ENCODE measurements at places on chromosomes 2 and 18.

GRCh38 chr2:113828049-113828742 is 61.7 kb upstream of the ACTR3 start:
- DNase-seq = no peak

DNA sequence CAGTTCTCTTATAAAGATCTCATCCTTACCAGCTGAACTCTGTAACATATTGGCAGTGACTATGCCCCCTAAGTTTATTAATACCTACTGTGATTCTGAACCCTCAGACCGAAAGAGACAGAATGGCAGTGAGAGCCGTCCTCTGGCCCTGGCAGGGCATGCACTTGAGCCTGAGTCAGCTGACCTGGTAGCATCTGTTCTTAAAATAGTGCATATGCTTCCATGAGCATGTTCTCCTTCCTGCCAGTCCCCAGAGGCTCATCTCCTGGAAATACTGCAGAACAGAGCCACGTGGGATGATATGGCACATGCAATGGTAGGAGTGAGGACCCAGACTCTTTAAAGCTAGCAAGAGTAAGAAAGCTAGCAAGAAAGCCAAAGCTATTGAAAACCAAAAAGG is 59.0 kb downstream of the RASGRP3 start:
- no peak for DNase-seq

DNA sequence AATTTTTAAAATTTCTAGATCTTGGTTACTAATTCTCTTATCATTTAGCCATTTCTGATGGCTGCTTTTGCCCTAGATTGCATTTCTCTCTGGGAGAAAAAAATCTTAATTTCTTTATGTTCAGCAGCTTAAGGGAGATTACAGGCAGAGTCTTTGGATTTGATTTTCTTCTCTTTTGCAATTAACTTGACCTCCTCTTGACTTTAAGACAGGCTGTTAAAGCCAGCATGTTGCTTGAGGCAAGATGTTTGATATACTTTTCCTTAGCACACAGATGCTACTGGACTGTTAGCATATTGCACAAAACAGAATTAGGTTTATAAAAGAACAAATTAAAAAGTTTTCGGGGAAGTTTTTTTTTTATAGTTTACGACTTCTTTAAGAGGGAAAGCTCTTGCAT is 50.0 kb downstream of the XRCC5 start:
- DNase-seq = no peak

GRCh38 chr2:195619590-195619989 is 37.4 kb upstream of the SLC39A10 start:
- no peak for DNase-seq

DNA sequence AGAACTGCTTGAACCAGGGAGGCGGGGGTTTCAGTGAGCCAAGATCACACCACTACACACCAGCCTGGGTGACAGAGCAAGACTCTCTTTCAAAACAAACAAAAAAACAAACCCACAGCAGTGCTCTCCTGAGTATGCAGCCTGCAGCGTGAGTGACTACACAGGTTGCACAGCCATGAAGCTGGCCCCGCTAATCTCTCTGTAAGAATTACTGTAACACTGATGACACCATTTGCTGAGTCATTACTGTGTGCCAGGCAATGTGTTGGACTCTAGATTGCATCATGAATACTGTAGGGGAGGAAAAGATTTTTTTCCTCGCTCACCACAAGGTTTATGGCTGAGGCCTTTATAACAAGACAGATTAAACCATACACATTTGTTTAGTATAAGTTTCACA is 118.6 kb upstream of the ATP8B1 start:
- peak; percentile 53 for DNase-seq

DNA sequence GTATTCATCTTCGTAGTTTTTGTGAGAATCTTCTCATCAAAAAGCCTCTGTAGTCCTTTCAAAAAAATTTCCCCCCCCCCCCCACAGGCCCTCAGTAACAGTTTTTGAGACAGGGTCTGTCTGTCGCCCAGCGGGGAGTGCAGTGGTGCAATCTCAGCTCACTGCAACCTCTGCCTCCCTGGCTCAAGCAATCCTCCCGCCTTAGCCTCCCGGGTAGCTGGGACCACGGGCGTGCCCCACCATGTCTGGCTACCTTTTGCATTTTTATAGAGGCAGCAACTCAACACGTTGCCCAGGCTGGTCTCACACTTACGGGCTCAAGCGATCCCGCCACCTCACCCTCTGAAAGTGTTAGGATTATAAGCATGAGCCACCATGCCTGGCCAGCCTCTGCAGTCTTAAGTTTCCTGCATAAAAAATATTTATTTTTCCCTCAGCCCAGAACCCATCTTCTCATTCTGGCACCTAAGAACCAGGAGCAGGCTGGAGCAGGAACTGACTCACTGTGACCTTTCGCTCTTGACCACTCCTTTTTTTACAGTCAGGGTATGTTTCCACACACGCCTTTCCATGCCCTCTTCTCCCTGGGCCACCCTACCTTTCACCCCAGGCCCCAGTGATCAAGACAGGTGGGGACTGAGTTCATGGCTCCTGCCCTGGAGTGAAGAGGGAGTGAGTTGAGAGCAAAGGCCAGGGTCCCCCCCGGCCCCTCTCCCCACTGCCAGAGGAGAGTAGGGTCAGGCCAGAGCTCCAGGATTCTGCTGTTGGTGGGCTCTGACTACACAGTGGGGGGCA is 32.5 kb upstream of the NT5DC4 start:
- no peak for DNase-seq

GRCh38 chr2:70393881-70394280 is 92.0 kb upstream of the FAM136A start:
- no peak for DNase-seq

DNA sequence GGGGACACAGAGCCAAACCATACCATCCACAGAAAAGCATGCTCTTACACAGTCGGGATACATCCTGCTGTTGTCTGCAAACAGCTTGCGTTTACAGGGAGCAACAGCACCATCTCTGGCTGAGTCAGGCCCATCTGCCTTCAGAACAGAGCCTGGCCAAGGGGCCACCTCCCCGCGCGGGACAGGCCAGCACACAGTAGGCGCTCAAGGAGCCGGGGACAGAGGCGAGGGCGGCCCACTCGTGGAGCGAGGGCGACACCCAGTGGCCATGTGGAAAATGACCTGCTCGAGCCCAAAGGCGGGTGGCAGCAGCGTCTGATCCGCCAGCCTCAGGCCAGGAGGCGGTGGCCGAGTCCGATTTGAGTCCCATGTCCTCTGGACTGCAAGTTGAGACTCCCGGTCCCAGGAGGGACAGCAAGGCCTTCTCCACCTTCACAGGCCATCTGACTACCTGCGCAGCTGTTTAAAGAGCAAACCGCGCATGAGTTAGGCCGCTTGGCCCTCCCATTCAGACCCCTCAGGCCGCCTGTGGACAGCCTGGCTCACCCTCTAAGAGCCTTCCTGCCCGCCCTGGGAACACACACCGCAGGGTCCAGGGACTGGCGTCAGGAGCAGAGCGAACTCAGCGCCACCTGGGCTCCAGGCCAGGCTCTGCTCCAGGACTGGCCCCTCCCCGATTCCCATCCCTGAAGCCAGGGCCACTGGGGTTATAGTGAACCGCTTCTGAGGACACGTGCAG is 38.3 kb downstream of the TTC32 start:
- peak; percentile 74 for DNase-seq

DNA sequence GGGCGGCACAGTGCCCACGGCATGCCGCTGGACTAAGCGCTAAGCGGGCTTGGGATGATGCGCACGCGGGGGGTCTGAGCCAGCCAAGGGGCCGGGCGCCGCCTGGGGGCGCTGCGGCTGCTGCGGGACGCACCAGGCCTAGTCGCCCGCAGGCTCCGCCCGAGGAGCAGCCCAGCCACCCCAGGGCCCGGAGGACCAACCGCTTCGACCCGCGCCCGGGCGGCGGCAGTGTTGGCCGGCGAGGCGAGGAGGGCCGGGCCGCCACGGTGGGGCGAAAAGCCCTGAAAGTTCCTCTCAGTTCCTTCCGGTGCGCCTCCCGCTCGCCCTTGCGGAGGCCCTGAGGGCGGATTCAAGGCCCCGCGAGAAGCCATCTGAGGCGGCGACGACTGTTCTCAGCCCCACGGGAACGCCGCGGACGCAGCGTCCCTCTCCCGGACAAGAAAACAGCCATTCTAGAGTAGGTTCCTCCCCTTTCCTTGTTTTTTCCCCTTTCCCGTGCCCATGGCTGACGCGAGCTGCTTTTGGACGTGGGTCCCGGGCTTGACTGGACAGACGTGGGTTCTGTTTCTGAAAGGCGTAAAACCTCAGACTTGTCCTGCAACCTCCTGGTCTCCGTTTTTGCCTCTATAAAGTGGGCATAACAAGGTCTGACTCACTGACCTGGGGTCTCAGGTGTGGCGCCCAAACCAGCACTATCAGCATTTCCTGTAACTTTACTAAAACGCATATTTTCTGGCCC is at the start of gene ANKAR:
Gene ANKAR (plus strand): TSS at position 297 of the 739 bp plus-strand sequence. CDS start 1,821 bp downstream, outside the sequence.
- DNase-seq = peak; percentile 97

DNA sequence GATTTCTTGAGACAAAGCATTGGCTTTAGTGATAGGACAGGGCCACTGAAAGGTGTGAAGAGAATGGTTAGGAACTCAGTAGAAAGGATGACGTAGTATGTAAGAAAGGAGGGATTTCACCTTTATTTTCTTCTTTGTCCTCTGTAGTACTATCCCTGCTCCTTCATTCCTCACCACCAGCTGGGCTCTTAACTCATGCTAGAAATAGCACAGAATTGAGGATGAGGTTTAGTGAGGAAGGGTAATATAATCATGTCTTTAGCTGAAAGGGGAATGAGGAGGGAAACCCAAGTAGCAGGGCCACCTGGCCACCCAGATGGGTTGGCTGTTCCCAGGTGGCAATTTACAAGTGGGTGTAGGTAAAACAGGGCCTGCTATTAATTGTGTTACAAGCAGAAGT is 15.2 kb downstream of the ACVR2A start:
- DNase-seq = no peak

DNA sequence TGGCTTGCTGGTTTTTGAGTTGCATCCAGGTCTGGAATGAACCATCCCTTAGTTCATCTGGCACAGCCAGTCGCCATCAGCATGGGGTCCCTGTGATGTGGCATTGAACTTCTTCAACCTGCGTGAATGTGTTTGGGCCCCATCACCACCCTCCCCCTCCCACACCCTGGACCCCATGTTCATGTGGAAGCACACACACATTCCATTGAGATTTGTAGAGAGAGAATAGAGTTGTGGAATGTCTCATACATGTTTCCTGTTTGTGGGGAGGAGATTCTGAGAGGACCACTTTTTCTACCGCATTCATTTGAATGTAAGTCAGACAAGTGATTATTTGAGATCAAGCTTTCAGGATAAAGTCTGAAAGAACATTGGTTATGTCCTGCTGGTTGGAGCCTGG is 117.6 kb upstream of the EML6 start:
- DNase-seq = no peak

GRCh38 chr2:138853296-138853695 is 73.1 kb upstream of the NXPH2 start:
- no peak for DNase-seq

DNA sequence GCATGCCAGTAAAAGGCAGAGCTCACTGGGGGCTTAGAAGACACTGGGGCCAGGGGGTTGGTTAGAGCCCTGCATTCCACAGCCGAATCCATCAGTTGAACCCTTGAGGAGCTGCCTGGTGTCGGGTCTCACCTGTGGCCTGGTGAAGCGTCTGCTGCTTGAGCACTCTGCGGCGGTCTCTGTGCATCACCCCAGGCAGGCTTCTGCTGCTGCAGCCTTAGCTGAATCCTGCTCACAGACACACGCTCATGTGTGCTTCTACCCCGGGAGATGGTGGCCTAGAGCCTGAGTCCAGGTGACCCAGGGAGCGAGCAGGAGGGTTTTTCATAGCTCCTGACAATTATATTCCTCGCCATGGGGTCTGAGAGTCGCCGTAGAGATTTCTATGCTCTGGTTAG is 192.1 kb downstream of the MGAT5 start:
- no peak for DNase-seq

GRCh38 chr2:149038442-149039212 is at the start of gene LYPD6B:
Gene LYPD6B, plus strand, starts transcription at chr2:149038699. Its CDS starts 92,250 bp downstream, at chr2:149130949.
- DNase-seq = peak; percentile 21

- no peak for DNase-seq
Measured at GRCh38 chr2:33214436-33214835, 262.0 kb upstream of the RASGRP3 start.

Measured in hematopoietic multipotent progenitor cell treated with erythropoietin and hydrocortisone succinate and interleukin-3 and kit ligand, for 4 days (in vitro differentiated cells).